ENCODE measurements at places on chromosomes 1 and 21.

GRCh38 chr1:48207536-48208075 is 14.9 kb upstream of the SLC5A9 start:
- peak; percentile 10 for ATAC-seq

- no peak for ATAC-seq
Measured at GRCh38 chr1:188154761-188155160, 1326.0 kb downstream of the PLA2G4A start.

- no peak for ATAC-seq
Measured at GRCh38 chr1:203691447-203691846, 64.8 kb downstream of the ATP2B4 start.

- ATAC-seq = no peak
Measured at GRCh38 chr21:41884501-41885030, 5.4 kb upstream of the PRDM15 start.

DNA sequence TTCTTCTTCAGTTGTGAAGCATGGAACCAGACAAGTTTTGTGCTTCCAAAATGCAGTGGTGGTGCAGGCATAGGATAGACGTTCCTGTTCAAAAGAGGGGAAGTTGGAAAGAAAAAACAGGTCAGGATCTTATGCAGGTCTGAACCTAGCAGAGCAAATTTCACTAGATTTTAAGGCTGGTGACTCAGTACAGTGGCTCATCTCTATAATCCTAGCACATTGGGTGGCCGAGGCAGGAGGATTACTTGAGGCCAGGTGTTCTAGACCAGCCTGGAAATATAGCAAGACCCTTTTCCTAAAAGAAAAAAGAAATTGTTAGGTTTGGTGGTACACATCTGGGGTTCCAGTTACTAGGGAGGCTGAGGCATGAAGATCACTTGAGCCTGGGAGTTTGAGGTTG is 88.1 kb downstream of the OBSCN start:
- no peak for ATAC-seq

GRCh38 chr21:44370786-44371410 is 17.5 kb downstream of the TRPM2 start:
- ATAC-seq = no peak

GRCh38 chr21:7917729-7918128 is 2603.7 kb upstream of the TPTE start:
- ATAC-seq = no peak

GRCh38 chr21:17402937-17403336 is 109.9 kb upstream of the CXADR start:
- no peak for ATAC-seq

DNA sequence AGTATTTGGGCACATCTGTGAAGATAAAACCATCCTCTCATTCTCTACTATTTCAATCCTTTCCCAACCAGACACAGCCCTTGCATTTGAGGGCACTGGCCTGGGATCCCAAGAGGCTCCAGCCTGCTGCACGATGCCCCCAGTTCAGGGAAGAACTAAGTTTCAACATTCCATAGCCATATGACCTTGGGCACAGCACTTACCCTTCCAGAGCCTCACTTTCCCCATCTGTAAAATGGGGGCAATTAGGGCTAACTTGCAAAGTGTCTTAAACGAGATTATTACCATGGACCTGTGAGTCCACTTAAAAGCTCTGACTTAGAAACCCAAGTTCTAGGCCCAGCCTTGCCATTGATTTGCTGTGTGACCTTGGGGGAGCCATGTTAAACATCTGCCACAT is 22.9 kb downstream of the CDCP2 start:
- ATAC-seq = no peak

- ATAC-seq = no peak
Measured at GRCh38 chr1:111052246-111052645, 87.6 kb downstream of the DRAM2 start.

- ATAC-seq = no peak
Measured at GRCh38 chr21:37904856-37905255, 11.4 kb downstream of the KCNJ6 start.

DNA sequence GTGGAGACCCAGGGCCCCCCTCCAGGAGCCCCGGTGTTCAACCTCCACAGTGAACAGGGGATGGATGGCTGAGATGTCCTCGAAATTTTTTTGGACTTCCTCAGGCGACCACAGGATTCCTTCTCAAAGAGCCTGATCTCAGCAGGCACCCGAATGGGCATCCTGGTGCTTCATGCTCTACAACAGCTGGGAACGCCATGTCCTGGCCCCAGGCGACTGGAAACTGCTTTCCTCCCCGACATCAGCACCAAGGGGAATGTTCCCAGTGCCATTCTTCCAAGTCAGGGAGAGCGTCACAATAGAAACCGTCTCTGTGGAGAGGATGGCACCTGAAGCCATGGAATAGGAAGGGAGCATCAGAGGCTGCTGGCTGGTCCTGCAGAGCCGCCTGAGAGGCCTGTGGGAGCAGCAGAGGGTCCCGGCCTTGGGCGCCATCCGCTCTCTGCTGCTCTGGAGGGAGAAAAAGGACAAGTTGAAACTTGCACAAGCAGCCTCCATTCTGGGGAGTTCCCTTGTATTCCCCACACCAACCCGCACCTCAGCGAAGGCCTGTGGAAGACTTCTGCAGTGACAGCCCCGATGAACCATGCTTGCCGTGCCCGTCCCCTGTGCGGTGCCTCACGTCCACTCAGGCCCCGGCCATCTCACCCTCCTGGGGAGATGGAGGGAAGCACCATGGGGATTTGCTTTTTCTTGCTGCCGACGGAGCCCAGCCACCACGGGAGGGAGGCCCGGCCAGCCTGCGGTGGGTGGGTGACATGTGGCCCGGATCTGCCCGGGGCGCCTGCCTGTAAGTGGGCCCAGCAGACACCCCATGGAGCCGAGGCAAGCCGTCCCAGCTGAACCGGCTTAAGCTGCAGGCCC is 2.3 kb upstream of the ADARB1 start:
- no peak for ATAC-seq

DNA sequence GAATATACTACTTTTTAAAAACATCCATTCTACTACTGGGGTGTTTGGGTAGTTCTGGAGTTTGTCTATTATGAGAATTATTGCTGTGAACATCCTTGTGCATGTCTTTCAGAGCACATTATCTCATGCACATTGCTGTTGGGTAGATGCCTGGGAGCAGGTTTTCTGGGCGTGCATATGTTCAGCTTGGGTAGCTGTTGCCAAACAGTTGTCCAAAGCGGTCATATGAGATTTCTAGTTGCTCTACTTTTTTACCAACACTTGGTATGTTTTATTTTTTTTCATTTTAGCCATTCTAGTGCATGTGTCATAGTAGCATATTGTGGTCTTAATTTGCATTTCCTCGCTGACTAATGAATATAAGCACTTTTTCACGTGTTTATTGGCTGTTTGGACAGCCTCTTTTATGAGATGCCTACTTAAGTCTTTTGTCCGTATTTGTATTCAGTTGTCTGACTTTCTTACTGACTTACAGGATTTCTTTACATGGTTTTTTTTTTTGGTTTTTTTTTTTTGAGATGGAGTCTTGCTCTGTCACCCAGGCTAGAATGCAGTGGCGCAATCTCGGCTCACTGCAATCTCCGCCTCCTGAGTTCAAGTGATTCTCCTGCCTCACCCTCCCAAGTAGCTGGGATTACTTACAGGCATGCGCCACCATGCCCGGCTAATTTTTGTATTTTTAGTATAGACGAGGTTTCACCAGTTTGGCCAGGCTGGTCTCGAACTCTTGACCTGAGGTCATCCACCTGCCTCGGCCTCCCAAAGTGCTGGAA is 18.1 kb downstream of the ZDHHC18 start:
- peak; percentile 73 for ATAC-seq

DNA sequence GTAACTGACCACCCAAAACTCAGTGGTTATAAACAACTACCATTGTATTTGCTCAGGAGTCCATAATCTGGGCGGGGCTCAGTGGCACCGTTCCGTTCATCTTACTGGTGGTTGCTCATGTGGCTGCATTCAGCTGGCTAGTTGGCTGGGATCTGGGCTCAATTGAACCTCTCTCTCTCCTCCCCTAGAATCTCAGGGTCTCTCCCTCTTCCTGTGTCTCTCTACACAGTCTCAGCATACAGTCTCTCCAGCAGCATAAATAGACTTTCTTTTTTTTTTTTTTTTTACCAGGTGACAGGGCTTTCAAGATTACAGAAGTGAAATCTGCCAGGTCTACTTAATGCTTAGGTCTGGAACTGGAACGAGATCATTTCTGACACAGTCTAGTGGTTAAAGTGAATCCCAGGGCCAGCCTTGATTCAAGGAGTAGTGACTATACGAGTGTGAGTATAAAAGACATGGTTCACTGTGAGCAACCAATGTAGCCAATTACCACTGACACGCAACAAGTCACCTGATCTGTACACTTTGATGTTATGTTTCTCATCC is 193.7 kb upstream of the ESRRG start:
- no peak for ATAC-seq

- ATAC-seq = no peak
Measured at GRCh38 chr1:200438911-200439310, 29.1 kb upstream of the ZNF281 start.

GRCh38 chr1:239886266-239886665 is 205.4 kb upstream of the FMN2 start:
- ATAC-seq = no peak

- no peak for ATAC-seq
Measured at GRCh38 chr1:91640877-91641526, 140.4 kb downstream of the CDC7 start.

- ATAC-seq = peak; percentile 68
Measured at GRCh38 chr1:150999051-150999674, 7.5 kb downstream of the MINDY1 start.

GRCh38 chr21:41442481-41443186 is 16.6 kb downstream of the MX1 start:
- no peak for ATAC-seq

- ATAC-seq = no peak
Measured at GRCh38 chr1:20302108-20302471, 11.4 kb downstream of the VWA5B1 start.

DNA sequence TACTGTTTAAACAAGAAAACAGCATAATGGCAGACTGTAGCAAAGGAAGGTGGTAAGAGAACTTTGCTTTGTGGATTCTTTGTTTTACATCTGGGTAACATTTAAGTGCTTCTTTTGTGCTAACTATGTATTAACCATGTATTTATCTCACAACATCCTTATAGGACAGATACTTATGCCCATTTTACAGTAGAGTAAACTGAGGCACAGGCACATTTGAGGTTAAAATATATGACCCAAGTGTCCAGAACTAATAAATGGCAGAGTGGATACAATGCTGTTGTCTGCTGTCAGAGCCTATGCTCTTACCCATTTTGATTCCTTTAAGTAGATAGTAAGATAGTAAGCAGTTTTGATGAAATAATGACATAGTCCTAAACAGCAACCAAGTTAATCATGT is 7.3 kb downstream of the CAPZA1 start:
- no peak for ATAC-seq

GRCh38 chr1:55329091-55329490 is 113.9 kb upstream of the USP24 start:
- no peak for ATAC-seq

DNA sequence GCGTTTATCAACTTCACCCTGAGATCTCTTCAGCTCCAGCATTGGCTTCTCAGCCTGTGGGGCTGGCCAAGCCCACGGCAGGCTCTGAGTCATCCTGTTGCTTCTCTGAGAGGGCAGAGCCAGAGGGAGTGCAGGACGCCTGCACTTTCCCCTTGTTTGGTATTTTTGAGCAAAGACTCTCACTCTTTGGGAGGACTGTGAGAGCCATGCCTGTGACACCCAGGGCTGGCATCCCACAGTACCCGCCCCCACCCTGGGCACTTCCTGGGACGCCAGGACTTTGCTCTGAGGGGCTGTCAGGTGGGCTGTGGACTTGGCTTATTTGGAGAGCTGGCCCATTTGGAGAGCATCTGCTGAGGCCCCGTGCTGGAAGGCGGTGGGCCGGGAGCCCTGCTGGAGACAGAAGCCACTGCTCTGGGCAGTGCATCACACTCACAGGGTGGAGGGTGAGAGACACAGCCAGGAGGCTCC is 37.4 kb downstream of the VANGL1 start:
- ATAC-seq = no peak

All from activated CD4-positive, CD25-positive, alpha-beta regulatory T cell treated with anti-CD3 and anti-CD28 coated beads, Interleukin-2, amount 50 U/mL, for 24 hours (primary cell).